Kidney (tissue), 22 donors: ENCODE measurements at places on chromosomes 6 and 20. TPM values are rescaled to one million over a fixed set of nuclear protein-coding genes. Genes with fewer than 3 reads are reported as not detected.
A peak's percentile ranks its signal among the peaks of the same experiment; 100 is the strongest.

- DNase-seq = peak; percentile 42
These were observed 836.0 kb downstream of the MAFB start for GRCh38 chr20:39853050-39853449.

- no peak for DNase-seq
These were observed 28.9 kb downstream of the THBS2 start for GRCh38 chr6:169224716-169225115.

GRCh38 chr6:105884011-105884410 is 202.1 kb upstream of the PRDM1 start:
- no peak for DNase-seq

Gene MC3R
- polyA plus RNA-seq = not detected

Gene SCAND1
- polyA plus RNA-seq = 184 TPM

DNA sequence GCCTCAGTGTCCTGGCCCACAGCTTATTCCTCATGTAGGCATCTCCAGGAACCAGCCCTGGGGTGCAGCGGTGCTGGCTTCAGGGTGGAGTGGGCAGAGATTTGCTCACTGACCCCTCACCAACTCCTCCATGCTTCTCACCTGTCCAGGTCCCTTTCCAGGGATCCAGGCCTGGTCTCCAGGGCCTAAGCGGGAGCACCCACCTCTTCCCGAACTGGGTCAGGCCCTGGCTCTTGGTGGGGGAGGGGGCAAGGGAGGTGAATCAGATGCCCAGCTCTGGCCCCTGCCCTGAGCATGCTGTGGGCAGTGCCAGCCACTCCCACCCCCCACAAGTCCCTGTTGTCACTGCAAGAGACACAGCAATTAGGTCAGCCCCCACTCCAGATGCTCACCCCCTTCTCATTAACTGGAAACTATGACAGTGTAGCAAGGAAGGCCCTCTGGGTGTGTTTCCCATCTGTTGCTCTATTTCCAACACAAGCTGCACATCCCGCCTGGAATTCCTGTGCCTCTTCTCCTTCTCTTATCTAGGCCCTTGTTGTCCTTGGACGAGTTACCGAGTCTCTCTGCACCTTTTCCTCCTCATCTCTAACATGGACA is 37.0 kb downstream of the MDFI start:
- DNase-seq = no peak

DNA sequence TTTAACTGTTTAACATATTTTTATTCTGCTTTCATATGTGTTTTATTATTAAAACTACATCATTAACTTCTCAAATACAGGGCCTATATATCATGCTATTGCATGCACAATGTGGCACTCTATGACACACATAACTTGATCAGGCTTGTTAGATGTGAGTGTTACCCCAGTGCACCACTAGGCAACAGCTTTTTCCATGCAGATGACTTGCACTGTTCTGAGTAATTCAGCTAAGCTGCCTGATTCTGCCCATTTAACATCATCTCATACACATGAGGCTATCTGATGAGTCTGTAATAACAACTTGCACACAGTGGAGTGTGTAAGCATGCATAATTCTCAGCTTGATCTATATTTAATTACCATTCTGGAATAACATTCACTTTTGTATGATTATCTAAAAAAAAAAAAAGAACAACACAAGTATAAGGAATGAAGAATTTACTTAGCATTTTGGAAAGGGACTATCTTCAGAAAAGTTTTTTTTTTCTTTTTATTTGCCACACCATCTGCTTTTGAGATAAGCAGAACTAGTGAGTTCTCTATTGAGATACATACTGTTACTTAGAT is 83.1 kb downstream of the GRM1 start:
- DNase-seq = no peak

DNA sequence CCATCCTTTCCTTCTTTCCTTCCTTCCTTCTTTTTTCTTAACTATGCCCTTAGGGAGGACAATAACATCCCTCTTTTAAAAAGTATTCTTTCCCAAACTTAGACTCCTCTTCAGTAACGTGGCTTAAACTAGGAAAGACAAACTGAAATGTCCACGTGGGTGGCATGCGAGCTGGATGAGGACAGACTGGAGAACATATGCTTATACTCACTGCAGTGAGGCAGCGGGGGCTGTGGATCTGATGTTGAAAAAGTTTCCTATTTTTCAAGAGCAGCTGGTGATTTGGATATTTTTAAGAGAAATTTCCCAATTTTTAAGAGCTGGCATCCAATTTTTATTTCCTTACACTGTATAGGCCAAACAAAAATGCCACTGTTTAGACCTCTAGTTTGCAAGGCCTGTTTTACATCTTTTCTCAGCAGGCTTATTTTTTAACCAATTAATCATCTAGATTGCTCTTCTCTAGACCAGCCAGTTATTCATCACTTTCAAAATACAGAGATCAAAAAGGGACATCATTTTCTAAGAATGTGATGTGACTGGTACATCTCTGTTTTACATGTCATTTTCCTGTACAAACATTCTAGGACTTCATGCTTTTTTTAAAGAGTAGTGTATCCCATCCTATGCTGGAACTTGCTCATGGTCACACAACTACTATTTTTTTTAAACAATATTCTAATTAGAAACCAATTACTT is 226.5 kb downstream of the BTBD9 start:
- no peak for DNase-seq

- DNase-seq = no peak
These were observed 859.8 kb downstream of the MAFB start for GRCh38 chr20:39829256-39829655.

DNA sequence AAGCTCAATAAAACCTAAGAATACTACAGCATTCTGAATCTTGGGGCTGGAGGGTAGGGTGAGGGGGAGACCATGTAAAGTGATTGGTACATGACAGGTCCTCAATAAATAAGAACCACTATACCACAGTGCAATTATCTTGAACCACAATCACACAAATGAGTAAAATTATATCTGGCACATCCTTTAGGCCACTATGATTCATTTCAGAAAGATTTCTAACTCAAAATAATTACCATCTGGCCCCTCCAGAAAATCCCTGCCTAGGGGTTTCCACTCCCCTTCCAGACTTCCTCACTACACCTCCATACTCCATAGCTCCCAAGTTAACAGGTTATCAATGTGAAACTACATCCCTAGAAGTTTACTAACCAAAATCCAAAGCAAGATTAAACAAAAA is 19.7 kb downstream of the AKIRIN2 start:
- no peak for DNase-seq

DNA sequence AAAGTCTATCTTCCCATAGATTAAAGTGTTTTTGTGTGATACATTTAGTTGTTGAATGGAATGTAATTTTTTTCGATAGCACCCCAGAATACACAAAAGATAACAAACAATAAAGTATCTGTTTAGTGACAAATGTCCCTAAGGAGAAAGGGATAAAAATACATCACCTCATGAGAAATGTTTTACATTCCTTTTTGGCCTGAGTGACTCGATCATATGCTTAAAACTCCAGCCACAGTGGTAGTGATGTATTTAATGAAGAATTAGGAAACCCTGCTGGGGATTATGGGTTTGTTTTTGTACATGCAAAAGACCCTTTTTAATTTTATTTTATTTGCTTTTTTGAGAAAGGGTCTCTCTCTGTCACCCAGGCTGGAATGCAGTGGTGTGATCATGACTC is 4.3 kb upstream of the SGK1 start:
- DNase-seq = no peak

Gene LAMP5
- polyA plus RNA-seq = 3.2 TPM

DNA sequence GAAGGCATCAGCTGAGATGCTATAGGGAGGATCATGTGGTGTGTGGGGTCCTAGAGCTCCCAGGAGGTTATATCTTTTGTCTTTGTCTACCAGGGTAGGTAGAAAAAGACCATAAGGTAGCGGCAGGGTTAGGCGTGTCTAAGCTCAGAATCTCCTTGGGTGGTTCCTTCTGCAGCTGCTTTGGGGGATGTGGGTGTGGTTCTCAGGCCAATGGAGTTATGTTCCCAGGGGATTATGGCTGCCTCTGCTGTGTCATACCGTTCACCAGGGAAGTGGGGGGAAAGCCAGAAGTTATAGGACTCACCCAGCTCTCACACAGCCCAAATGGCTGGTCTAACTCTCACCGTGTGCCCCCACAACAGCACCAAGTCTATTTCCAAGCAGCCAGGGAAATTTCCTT is 107.4 kb upstream of the ADGRB3 start:
- no peak for DNase-seq

DNA sequence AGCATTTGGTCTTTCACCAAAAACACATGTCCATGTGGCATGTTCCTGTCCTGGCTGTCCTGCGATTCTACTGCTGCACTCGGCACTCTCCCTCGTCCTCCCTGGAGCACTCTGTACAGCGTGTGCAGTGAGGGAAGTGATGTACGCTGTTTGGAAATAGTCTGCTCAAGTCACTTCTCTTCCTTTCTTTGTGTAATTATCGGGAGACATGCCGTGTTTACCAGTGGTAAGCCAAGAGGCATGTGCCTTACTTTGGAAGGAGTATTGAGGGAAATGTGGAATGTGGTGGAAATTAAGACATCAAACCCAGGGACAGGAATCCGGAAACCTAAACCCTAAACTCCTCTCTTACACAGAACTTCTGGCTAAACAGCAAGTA is 268.5 kb upstream of the FOXQ1 start:
- DNase-seq = no peak

DNA sequence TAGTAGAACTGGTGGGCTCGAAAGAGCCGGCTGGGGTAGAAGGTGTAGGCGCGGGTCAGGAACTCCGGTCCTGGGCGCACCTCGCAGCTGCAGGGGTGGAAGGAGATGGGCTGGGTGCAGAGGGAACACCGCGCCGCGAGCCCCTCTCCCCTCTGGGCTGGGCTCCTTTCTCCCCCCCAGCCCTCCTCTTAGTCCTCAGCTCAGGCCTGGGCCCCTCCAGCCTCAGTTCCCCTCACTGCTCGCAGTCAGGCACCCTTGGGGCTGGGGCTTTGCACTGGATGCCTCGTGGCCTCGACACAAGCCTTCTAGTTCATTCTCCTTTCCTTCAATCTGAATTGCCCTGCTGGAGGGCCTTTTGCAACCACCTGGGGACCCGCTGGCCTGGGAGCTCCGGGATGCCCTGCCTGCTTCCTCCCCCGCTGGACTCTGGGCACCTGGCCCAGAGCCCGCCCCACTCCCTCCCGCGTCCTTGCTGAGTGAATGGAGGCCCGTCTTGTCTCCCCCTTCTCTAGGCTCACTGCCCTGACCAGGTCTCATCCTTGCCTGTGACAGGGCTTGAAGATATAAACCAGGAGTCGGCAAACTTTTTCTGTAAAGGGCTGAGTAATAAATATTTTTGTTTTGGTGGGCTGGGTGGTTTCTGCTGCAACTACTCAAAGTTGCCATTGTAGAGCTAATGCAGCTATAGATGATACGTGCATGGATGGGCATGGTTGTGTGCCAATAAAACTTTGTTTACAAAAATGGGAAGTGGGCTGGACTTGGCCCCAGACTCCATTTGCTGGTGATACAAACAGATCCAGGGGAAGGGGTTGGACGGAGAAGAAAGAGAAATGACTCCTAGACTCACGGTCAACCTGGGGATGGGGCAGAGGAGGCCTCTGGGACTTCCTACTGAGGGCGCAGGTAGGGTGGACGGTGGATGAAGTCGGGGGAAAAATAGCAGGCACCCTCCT is 47.3 kb downstream of the APCDD1L start:
- no peak for DNase-seq

Gene ID4
- polyA plus RNA-seq = 17.9 TPM

Gene CAGE1
- polyA plus RNA-seq = not detected

DNA sequence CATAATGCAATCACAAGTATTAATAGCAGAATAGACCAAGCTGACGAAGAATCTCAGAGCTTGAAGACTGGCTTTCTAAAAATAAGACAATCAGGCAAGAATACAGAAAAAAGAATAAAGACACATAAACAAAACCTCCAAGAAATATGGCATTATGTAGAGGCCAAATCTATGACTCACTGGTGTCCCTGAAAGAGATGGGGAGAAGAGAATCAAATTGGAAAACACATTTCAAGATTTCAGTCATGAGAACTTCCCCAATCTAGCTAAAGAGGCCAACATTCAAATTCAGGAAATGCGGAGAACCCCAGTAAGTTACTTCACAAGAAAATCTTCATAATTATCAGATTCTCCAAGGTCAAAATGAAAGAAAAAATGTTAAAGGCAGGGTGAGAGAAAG is 69.0 kb upstream of the PDE7B start:
- DNase-seq = no peak

- DNase-seq = peak; percentile 3
These were observed 223.0 kb downstream of the NKAIN2 start for GRCh38 chr6:124026694-124027093.

Gene SYTL3
- polyA plus RNA-seq = 3.1 TPM

Gene PHF3
- 9.5 TPM for polyA plus RNA-seq

DNA sequence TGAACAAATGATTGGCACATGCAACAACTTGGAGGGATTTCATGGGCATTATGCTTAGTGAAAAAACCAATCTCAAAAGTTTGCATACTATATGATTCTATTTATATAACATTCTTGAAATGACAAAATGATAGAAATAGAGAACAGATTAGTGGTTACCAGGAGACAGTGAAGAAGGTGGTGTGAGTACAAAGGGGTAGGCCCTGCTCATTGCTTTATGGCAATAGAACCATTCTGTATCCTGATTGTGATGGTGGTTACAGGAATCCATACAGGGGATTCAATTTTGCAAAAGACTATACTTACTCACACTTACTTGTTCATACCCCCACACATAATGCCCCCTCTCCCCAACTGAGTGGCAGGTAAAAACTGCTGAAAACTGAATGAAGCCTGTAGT is 30.2 kb upstream of the LAMA4 start:
- DNase-seq = no peak

DNA sequence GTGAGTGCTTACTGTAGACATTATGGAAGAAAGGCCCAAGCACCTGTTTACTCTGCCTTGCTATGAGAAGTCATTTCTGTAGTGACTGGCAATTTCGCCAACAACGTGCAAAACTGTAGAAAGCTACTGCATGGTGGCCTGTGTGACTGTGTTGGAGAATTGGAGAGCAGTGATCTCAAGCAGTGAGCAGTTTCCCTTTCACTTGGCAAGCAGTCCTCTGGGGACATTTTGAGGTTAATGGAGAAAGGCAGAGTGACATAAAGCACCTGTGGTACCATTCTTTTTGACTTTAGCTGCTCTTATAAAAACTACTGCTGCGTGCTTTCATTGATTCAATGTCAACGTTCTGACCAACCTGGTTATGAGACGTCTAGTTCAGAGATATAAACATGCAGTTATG is 382.6 kb upstream of the JAG1 start:
- DNase-seq = no peak

Gene HLA-DRA
- 489 TPM for polyA plus RNA-seq

Gene RBBP8NL
- polyA plus RNA-seq = 1.5 TPM
